Activated CD4-positive, alpha-beta T cell treated with anti-CD3 and anti-CD28 coated beads for 48 hours (primary cell): ENCODE measurements at places on chromosomes 1 and 21.
A peak's percentile ranks its signal among the peaks of the same experiment; 100 is the strongest.

- DNase-seq = no peak
These were observed 54.5 kb downstream of the SCCPDH start for GRCh38 chr1:246778663-246779062.

DNA sequence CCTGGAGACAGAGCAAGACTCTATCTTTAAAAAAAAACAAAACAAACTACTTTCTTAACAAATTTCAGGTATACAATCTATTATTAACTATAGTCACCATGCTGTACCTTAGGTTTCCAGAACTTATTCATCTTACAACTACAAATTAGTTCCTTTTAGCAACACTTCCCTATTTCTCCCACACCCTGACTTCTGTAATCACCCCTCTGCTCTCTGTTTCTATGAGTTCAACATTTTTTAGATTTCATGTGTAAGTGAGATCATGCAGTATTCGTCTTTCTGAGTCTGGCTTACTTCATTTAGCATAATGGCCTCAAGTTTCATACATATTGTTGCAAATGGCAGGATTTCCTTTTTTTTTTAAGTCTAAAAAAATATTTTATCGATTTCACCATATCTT is 77.9 kb upstream of the LPGAT1 start:
- DNase-seq = no peak

- DNase-seq = no peak
These were observed 9.0 kb upstream of the CGN start for GRCh38 chr1:151502035-151502700.

- DNase-seq = peak; percentile 93
These were observed at the start of gene SPOCD1 for GRCh38 chr1:31815752-31816500. Gene SPOCD1, minus strand, starts transcription at chr1:31816022. Its CDS starts 689 bp downstream, at chr1:31815333.

DNA sequence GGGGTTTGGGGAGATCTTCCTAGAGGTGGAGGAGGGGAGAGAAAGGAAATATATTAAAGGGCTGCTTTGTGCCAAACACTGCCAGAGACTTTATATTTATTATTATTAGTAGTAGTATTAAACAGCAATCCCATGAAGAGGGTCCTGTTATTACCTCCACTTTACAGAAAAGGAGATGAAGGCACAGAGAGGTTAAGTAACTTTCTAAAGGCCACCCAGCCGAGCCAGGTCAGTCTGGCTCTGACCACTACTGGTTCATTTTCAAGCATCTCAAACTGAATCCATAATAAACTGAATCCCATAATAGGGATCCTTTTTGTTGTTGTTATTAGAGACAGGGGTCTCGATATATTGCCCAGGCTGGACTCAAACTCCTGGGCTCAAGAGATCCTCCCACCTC is 12.6 kb downstream of the NCMAP start:
- no peak for DNase-seq

- no peak for DNase-seq
These were observed 24.9 kb upstream of the PDXK start for GRCh38 chr21:43693981-43694380.

DNA sequence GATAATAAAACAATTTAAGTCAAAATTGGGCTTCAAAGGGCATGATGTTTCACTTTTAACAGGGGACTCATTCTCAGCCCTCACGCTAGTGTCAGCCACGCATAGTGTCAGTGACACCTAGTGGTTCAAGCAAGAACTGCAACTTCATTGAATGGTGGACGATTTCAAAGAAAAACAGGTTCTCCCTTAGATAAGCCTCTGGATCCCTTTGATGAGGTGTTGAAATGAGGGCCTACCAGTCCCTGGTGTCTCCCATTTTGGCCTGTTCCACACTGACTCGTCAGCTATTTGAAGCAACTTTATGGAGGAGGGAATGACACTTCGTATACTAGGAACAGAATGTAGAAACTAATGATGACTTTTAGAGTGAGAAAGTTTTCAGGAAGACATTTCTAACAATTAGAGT is 56.2 kb downstream of the FCRL5 start:
- DNase-seq = peak; percentile 50

- DNase-seq = no peak
These were observed 86.6 kb upstream of the ERRFI1 start for GRCh38 chr1:8112611-8113261.

DNA sequence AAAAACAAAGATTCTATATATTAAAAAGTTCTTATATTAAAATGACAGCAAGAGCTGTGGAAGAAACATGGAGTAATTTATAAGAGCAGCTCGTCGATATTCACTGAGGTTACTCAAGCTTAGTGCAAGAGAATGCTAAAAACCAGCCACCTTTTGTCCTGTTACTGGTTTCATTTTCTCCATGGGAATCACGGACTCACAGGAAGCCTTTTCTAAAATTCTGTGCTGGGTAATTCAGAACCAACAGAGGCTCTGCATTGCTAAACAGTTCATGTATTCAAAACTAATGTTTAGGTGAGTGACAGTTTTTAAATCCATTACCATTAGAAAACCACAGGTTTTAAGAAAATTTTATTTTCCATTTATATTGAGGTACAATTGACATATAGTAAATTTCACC is 147.8 kb upstream of the MAP1LC3C start:
- DNase-seq = no peak

- DNase-seq = no peak
These were observed 2.0 kb upstream of the CCN1 start for GRCh38 chr1:85578321-85579295.

GRCh38 chr1:15911927-15912326 is 64.0 kb downstream of the ZBTB17 start:
- no peak for DNase-seq

- no peak for DNase-seq
These were observed 29.7 kb downstream of the ADARB1 start for GRCh38 chr21:45103971-45104520.

GRCh38 chr1:95876276-95876675 is 642.3 kb downstream of the RWDD3 start:
- no peak for DNase-seq

GRCh38 chr21:26849428-26850115 is 4.4 kb upstream of the ADAMTS1 start:
- no peak for DNase-seq

GRCh38 chr1:236395230-236395946 is 1.3 kb downstream of the EDARADD start:
- DNase-seq = peak; percentile 53

DNA sequence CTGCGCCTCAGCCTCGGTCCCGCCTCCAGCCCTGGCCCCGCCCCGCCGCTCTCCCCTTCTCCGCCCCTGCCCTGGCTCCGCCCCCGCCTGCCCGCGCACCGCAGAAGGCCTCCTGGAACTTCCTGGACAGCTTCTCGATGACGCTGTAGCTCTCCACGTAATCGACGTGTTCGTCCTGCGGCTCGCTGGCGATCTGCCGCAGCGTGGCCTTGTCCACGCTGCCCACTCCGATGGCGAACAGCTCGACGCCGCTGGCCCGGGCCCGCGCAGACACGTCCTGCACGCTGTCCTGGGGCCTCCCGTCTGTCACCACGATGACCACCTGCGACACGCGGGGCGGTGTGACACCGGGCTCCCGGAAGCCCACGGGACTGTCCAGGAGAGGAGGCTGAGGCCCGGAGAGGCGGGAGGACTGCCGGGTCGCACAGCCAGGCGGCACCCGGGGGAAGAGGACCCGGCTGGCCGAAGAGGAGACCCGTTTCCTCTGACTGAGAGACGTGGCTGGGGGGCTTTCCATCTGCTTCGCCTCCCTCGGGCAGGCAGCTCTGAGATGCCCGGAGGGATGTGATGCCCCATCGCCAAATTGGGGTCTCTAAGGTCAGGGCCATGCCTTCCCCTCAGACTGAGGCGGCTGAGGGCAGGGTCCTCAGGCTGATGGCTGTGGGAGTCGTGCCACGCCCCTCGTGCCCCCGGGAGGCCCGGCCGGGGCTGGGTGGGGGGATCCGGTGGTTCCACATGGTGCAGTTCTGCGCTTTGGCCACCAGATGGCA is 4.6 kb downstream of the MATN1 start:
- peak; percentile 86 for DNase-seq

GRCh38 chr1:192592981-192593708 is 17.6 kb downstream of the RGS1 start:
- no peak for DNase-seq

DNA sequence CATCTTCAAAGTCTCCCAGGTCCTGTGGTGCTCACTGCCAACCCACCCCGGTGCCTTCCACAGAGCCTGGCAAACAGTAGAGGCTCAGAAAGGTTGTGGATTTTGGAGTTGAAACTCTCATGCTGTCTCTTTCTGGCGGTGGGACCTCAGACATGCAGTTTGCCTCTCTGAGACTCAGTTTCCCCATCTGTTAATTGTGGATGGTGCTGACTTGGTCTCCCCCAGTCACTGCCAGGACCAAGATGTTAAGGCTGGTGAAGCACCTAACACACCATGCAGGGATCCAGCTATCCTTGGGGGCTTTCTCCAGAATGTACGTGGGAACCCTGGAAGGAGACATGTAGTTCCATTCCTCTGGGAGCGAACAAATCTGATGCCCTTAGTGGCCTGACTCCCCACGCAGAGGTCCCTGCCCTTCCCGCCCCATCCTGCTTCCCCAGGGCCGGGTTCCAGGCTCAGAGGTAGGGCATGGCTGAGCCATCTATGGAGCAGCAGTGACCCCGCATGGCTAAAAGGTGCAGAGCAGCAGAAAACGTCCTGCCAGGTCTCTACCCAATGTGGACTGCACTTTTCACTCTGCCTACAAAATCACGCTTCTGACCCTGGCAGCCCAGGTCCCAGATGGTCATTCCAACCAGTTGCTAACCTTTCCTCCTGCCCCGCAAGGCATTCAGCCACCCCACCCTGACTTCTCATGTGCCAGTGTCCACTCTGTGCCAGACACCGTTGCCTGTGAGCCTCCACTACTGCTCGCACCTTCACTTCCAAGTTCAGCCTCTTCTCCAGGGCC is 9.2 kb upstream of the TTC22 start:
- peak; percentile 81 for DNase-seq

DNA sequence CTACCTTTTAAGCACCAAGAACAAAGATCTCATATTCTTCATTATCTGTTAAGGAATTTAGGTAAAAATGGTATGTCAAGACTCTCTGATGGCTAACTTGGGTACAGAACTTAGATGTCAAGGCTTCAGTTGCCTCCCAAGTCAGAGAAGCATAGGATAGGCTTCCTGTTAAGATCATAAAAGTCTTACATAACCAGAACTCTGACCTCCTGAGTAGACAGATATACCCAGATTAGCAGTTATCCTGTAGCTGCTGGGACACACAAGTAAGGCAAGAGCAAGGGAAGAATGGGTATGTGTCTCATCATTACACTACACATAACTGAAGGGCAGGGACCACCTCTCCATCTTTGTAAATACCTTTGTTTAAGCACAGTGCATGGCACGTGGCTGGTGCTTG is 15.4 kb upstream of the KLHL12 start:
- no peak for DNase-seq

DNA sequence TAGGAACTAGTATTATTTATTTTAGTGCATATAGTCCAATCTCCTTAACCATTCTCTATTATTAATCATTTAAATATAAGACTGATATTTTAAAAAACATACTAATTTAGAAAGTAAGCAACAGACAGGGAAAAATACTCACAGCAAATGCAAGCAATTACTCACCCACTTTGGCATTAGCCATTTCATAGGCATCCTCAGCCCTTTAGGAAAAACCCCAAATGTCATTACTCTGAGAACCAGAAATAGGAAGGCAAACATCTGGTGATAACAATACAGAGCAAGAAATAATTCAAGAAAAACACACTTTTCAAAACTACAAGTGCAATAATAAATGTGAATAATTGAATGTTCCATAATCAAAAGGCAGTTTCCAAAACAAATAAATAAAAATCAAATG is 545.1 kb downstream of the PLPP3 start:
- no peak for DNase-seq

- peak; percentile 54 for DNase-seq
These were observed 55.6 kb downstream of the NKAIN1 start for GRCh38 chr1:31183927-31184554.

DNA sequence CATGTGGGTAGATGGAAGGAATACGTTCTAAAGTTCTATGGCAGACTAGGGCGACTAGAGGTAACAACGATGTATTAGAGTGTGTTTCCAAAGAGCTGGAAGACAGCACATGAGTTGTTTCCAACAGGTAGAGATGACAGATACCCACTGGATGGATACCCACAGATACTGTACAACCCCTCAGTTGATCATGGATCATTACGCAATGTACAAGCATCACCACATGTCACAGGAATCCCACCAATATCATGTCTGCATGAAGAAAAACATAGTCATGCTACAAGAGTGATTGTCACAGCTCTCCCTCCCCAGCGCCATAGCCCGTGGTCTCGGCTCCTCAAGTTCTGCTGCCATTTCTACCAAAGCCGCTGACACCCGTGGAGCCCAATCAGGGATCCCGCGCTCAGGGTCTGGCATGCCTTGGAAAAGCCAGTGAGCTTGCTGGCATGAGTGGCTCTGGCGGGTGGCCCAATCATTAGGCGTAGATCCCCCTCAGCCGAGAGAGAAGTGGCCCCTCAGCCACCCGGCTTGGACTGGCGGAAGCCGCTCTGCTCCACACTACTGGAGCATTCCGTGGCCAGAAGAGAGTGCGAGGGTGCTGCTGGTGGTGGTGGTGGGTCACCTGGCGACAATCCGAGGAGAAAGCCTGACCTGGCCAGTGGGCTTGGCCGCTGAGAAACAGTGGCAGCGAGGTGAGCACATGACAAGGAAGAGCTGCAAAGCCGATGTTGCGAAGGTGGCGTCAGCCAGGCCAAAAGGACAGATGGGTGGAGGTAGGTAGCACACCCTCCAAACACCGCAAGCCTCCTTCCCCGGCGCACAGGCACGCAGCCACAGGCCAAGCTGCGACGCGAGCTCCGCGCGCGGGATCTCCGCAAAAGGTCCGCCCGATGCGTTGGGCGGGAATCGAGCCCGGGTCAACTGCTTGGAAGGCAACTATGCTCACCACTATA is 65.7 kb upstream of the FCGR2A start:
- peak; percentile 57 for DNase-seq

- DNase-seq = no peak
These were observed 4.3 kb upstream of the PIK3R3 start for GRCh38 chr1:46136711-46137110.
